ENCODE measurements at places on chromosomes 1 and 21. TPM values are rescaled to one million over a fixed set of nuclear protein-coding genes. Genes with fewer than 3 reads are reported as not detected.

Gene SPRR1A
- total RNA-seq = not detected

Gene TSPAN1
- 0.68 TPM for total RNA-seq

Gene UMODL1
- total RNA-seq = 0.68 TPM

Gene FCRL1
- total RNA-seq = not detected

Gene PBXIP1
- total RNA-seq = 92.6 TPM

Gene PADI2
- total RNA-seq = 111 TPM

Gene DTL
- total RNA-seq = 6.7 TPM

Gene PFKFB2
- 15.8 TPM for total RNA-seq

Gene LCE3C
- not detected for total RNA-seq

Gene KCNE1
- 0.44 TPM for total RNA-seq

Gene TSSK3
- total RNA-seq = 3.5 TPM

Gene FMO1
- total RNA-seq = 2.7 TPM

Gene FOXO6
- total RNA-seq = 0.99 TPM

Gene SELP
- total RNA-seq = not detected

Gene AVPR1B
- total RNA-seq = not detected

Gene TMEM82
- not detected for total RNA-seq

Gene FMN2
- 9.3 TPM for total RNA-seq

Gene NR0B2
- total RNA-seq = not detected

Gene OR10R2
- total RNA-seq = not detected

Gene DNAH14
- 15.4 TPM for total RNA-seq

Gene TCEA3
- 4.0 TPM for total RNA-seq

Gene EFCAB14
- total RNA-seq = 57.6 TPM

Gene CLCA4
- total RNA-seq = not detected

Gene RNF186
- total RNA-seq = not detected

Gene GBP2
- total RNA-seq = 1.6 TPM

Gene FBXO2
- 1.4 TPM for total RNA-seq

Gene NOC2L
- 63.3 TPM for total RNA-seq

Gene SMCP
- not detected for total RNA-seq

Gene PAFAH2
- total RNA-seq = 8.4 TPM

Gene PPM1J
- total RNA-seq = 1.1 TPM

Gene ZNF683
- total RNA-seq = not detected

Gene ARMH1
- total RNA-seq = 2.7 TPM

Gene KLHDC7A
- not detected for total RNA-seq

Gene TNNI3K
- not detected for total RNA-seq

Gene OR2T33
- not detected for total RNA-seq

Gene SCP2
- 102 TPM for total RNA-seq

Gene ADAM30
- not detected for total RNA-seq

Gene OR13G1
- not detected for total RNA-seq

Gene NHLH1
- total RNA-seq = 0.31 TPM

Gene LEPROT
- 158 TPM for total RNA-seq

Gene OR2T11
- total RNA-seq = not detected

Gene ENAH
- 233 TPM for total RNA-seq

Gene F13B
- total RNA-seq = not detected

Gene GJC2
- total RNA-seq = 1.6 TPM

Gene ESRRG
- total RNA-seq = not detected

Gene UBL4B
- total RNA-seq = not detected

Gene RBP7
- total RNA-seq = not detected

Gene VANGL2
- total RNA-seq = 17.7 TPM

Data from osteocyte (in vitro differentiated cells).